NCI-H187 (cell line): ENCODE measurements at places on chromosomes 7 and 10.

GRCh38 chr10:47282657-47283018 is 17.4 kb upstream of the GDF10 start:
- DNase-seq: no peak

- no peak for DNase-seq
These were observed 70.6 kb upstream of the GRB10 start for GRCh38 chr7:50853311-50853710.

DNA sequence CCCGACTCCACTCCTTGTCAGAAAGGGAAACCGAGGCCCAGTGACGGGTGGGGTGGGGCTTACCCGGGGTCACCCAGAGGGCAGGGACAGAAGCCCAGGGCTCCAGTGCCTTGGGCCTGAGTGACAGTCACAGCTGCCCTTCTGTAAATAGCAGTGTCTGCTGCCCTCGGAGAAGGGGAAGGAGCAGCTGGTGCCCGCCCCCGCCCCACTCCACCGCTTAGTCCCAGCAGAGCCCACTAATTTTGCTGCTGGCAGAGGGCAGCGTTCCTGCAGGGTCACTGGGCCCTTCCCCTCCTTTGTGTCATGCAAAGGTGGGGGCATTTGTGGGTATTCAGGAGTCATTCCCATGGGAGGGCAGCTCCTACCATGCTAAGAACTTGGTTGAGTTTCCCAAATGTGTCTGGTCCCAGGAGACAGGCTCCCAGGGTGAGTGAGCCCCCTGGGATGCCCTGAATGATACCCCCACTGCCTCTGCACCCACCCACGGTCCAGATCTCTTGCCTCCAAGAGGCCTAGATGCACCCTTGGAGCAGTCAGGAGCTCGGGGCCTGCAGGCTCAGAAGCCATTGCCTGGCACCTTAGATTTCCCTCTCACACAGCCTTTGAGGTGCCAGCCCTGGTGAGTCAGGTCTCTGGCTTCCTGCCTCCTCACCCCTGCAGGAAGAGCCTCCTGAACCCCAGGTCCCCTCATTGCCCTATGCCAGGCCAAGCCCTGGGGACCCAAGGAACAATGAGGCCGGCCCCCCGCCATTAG is 17.2 kb downstream of the SH2B2 start:
- no peak for DNase-seq

- no peak for DNase-seq
These were observed 47.5 kb downstream of the CAMK2B start for GRCh38 chr7:44277851-44278250.

DNA sequence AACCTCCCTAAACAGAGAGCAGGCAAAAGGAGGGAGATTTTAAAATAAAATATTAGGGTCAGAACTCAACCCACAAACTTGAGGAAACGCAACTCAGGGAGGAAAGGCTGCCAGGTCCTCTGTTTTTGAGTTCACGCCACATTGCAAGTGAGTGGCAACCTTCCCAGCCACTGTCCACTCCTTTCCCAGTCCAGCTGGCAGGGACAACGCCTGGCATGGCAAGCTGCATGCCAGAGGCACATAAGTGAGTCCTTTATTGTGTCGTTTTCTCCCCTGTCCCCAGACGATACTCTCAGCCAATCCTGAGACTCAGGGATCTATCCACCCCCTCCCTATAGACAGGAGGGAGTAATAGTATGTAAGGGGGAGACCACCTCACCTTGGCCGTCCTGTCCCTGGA is 22.4 kb downstream of the FBXW4 start:
- no peak for DNase-seq

- no peak for DNase-seq
These were observed 139.5 kb upstream of the FZD8 start for GRCh38 chr10:35781643-35782035.

GRCh38 chr10:130141460-130141859 is 5.3 kb downstream of the GLRX3 start:
- DNase-seq: no peak

- DNase-seq: no peak
These were observed 65.4 kb downstream of the SLIT1 start for GRCh38 chr10:97120370-97120769.

DNA sequence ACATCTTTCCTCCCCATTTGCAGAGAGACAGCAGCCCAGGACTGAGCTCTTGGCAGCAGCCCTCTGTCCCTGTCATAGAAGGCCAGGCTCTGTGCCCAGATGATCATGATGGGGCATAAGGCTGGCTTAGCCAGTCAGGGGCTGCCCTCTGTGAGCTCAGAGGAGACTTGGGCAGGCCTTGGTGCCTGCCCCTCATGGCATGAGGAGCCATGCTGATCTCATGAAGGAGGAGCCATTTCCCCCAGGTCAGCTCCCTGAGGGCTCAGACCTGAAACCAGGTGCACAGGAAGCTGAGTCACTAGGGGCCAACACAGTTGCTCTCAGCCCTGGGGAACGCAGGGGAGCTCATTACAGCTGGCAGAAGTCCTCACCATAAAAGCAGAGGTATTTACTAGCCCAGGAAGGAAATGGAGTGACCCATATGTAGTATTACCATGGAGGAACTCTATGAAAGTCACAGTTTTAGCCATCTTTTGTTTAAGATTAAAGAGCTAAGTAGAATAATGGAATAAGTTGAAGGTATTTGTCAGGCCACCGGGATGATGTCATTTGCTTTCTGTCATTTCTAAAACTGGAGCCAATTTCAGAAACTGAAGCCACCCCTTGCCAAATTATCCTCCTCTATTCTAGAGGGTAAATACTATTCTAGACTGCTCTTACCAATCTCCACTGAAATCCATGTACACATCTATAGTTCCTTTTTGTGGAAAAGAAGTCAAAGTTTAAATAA is 362.4 kb upstream of the ZNF32 start:
- no peak for DNase-seq

GRCh38 chr7:55006499-55006898 is 12.3 kb upstream of the EGFR start:
- DNase-seq: no peak

GRCh38 chr10:112213098-112213823 is 29.7 kb upstream of the GPAM start:
- DNase-seq: no peak

DNA sequence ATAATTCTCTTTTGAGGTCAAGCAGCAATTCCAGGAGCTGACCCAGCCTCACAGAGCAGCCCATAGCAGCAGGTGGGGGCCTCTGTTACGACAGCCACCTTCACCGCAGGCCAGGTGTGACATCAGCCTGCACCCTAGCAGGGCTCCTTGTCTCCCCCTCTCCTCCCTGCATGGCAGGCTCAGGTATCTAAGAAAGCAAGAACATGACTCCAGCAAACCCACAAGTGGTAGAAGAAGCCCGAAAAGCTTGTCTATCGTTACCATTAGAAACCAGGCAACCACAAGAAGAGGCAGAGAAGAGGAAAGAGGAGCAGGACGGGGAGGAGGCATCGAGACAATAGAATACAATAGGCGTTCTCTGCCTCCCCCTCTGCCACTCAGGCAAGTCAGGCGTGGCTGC is 104.0 kb upstream of the PRR15 start:
- DNase-seq: no peak

GRCh38 chr10:50275650-50276235 is 24.4 kb upstream of the ASAH2 start:
- no peak for DNase-seq

DNA sequence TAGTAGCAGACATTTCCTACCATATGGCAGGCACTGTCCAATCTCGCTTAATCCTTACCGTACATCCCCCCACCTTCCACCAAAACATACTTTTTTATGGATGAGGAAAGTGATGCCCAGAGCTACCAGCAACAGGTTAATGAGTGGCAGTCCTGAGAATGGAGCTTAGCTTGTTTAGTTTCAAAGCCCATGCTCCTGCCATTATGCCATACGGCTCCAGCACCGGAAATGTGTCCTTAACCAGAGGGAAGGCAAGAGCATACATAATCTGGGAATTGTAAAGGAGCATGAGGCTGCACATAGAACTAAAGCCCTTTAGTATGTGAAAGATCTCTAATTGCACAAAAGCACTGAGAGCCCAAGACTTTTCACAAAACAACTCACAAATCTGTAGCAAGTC is 155.9 kb upstream of the PHYHIPL start:
- DNase-seq: no peak

DNA sequence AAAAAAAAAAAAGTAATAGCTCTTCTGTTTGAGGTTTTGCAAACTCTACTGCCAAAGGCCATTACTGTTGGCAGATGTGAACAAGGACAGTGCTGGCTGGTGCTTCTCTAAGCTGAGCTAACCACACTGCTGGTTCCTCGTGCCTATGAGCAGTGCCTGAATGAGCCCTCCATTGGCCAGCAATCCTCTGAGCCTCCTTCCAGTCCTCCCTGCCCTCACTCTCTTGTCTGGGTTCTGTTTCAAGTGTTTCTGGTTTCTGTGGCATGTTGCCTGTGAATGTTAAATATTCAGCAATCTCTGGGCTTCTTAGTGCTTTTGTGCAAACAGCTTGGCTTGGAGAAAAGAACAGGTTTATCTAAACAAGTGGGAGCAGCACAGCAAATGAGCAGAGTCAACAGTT is 161.3 kb upstream of the AUTS2 start:
- no peak for DNase-seq

DNA sequence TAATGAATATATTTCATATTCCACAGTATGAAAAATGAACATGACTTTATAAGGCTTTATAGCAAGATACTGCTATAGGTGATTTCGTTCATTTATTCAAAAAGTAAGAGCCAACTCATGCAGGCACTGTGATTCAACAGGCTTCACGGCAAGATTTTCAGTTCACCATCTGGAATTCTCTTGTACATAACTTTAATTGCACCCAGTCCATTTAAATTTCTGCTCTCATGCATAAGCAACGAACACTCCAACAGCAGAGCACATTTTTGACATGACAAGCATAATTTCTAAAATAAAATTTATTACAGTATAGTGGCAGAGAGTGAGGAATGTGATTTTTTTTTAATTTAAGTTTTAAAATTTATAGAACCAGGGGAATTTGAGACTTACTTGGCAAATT is 436.1 kb downstream of the PHTF2 start:
- no peak for DNase-seq

DNA sequence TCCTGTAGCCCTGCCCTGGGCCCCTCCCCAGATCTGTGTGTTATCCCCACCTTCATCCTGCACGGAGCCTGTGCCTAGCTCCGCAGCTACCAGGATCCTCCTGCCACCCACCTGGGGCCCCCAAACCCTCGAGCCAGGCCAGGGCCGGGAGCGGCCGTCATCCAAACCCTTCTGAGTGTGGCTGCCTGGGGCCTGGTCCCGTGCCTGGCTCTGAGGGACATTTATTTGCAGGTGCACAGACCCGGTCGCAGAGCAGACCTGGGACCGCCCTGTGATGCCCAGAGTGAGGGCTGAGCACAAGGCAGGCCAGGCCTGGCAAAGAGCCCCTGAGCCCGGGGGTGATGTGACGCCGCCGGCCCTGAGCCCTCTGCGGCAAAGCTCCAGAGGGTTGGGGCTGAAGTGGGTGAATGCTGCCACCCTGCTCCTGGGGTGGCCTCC is 27.4 kb upstream of the INPP5A start:
- DNase-seq: no peak

GRCh38 chr7:2379821-2380450 is 23.5 kb upstream of the CHST12 start:
- no peak for DNase-seq

DNA sequence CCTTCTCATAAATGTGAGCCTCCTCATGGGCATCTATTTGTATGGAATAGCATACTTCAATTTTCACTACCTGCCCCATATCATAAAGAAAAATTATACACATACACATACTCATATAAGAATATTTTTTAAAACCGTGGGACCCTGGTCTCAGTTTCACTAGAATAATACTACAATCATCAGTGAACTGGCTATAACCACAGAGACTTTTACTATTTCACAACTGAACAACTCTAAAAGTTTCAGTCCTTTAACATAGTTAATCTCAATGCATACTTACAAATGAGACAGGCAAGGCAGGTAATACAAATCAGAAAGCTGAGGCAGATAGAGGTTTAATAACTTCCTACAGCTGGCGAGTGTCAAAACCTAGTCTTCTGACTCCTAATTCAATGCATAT is 83.1 kb downstream of the LRRN3 start:
- DNase-seq: no peak

DNA sequence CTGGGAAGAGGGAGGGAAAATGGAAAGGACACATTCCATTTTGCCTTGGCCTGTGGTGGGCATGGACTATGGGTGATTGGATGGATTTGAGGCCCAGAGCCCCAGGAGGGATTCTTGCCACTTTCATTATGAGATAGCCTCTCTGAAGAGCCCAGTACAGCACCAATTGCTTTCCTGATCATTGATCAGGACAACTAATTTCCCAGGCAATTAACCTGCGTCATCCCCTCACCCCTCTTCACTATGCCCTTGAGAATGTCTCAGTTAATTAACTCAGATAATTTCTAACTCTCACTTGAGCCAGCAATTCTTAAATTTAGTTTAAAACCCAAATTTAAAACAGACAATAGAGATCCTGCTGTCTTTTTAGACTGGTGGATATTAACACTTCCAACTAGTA is 13.5 kb upstream of the PLEKHA1 start:
- no peak for DNase-seq

DNA sequence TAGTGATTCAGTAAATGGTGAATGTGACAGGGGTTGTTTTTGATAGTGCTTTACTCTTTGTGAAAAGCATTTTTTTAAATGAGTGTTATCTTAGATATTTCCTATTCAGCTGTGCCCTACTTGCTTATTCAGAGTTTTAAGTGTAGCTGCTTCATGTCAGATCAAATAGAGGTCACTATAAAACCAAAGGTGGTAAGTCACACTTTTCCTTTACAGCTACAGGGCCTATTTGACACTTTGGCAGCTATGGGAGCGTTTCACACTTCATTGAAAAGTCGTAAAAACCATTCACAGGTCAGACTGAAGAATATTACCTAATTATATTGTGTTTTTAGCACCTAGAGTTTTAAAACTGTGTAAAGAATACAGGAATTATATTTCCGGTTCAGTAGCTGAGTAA is 67.3 kb downstream of the ANKIB1 start:
- no peak for DNase-seq

GRCh38 chr10:34751272-34751671 is 63.8 kb downstream of the PARD3 start:
- no peak for DNase-seq

DNA sequence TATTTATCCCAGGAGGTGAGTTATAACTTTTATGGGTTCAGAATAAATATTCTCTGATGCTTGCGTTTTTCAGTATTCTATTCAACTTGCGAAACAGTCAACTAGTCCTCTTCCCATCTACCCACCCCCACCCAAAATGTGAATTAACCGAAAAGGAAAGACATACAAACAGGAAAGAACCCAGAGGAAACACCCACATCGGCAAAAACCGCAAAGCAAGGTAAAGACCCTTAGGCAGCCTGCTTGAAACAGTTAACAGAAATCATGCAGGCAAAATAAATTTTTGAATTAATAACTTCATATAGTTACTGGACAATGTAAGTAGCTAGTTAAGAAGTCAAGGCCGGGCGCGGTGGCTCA is 5.4 kb downstream of the ZC3HAV1 start:
- no peak for DNase-seq

GRCh38 chr10:44386546-44387052 is 1.7 kb upstream of the CXCL12 start:
- no peak for DNase-seq

GRCh38 chr10:126247446-126247975 is 140.8 kb downstream of the ADAM12 start:
- no peak for DNase-seq

- peak; percentile 15 for DNase-seq
These were observed 54.6 kb upstream of the PITRM1 start for GRCh38 chr10:3226960-3227744.
